ENCODE measurements at places on chromosomes 7 and 10. TPM values are rescaled to one million over a fixed set of nuclear protein-coding genes. Genes with fewer than 3 reads are reported as not detected.

AKAP9 gene
- polyA plus RNA-seq, result 75.7 TPM

TSPAN12 gene
- 167 TPM for polyA plus RNA-seq

DNA sequence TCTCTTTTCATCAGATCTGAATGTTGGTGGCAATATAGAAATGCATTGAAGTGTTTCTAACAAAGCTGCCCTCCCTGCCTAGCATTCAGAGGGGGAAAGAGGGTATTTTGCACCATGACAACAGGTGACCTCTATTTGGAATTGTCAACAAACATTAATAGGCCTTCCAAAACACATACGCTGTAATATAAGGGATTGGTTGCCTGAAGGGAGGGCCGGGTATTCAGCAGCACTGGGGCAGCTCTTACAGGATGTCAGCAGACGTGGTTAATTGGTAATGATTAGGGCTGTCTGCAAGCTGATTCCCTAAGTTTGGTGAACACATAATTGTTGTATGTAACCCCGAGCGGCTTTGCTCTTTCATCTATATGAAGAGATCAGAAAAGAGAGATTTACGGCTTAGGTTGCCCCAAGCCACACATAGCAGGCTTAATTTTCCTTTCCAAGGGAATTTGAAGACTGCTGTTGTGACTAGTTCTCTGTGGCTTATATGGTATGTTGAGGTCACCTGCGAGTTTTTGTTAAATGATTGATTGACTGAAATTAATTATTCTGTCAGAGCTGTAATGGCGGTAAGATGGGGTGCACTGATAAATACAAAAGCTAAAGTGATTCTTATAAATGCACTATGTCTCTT is 759.3 kb downstream of the LRMDA start:
- DNase-seq, result no peak

DNA sequence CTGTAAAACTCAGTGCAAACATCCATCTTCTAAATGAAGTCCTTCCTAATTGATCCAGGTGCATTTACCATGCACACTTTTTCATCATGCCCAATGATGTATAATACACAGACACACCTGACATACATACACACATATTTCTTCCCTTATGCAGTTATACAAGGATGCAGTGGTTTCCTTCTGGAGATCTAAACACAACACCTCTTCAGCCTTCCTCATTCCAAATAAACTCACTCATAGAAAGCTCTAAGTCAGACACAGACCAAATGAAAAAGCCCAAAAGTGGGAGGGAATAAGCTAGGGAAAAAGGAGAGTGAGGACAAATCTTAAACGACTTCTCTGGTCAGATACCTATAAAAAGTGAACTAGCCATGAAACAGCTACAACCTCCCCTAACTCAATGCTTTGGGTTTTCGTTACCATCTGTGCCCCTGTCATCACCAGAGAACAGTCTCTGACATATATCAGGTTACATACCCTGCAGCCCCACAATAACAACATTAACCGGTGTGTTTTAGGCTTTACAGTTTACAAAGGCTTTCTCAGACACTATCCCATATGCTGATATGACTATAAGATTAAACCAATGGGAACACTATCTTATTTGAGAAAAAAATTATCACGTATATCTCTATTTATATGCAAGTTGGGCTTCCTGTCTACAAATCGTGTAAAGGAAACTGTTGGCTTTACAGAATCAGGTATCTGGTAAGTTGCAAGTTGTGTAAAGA is 675.2 kb downstream of the PHTF2 start:
- no peak for DNase-seq

GRCh38 chr10:114477285-114477684 is 73.0 kb upstream of the AFAP1L2 start:
- no peak for DNase-seq

GRCh38 chr7:123666492-123666891 is 10.8 kb downstream of the LMOD2 start:
- no peak for DNase-seq

GRCh38 chr7:4067874-4068273 is 614.2 kb upstream of the FOXK1 start:
- DNase-seq, result no peak

GRCh38 chr7:39978230-39978934 is 28.3 kb downstream of the CDK13 start:
- no peak for DNase-seq

DNA sequence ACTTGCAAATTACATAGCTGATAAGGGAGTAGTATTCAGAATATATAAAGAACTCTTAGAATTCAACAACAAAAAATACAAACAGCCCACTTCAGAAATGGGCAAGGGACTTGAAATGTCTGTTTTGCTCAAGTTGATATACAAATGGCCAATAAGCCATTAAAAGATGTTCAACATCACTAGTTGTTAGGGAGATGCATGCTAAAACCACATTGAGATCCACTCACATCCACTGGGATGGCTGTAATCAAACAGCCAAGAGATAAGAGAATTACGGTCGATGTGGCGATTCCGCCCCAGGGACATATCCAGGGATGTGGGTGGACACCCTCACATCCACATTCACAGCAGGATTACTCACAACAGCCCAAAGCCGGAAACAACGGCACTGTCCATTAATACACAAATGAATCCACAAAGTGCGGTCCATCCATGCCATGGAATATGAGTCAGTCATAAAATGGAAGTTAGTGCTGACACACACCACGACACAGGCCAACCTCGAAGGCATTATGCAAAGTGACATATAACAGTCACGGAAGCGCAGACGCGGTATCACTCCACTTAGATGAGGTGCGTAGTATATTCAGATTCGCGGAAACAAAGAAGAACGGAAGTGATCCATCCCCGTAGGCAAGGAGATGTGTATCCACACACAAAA is 227.8 kb downstream of the DNAJB6 start:
- no peak for DNase-seq

DNA sequence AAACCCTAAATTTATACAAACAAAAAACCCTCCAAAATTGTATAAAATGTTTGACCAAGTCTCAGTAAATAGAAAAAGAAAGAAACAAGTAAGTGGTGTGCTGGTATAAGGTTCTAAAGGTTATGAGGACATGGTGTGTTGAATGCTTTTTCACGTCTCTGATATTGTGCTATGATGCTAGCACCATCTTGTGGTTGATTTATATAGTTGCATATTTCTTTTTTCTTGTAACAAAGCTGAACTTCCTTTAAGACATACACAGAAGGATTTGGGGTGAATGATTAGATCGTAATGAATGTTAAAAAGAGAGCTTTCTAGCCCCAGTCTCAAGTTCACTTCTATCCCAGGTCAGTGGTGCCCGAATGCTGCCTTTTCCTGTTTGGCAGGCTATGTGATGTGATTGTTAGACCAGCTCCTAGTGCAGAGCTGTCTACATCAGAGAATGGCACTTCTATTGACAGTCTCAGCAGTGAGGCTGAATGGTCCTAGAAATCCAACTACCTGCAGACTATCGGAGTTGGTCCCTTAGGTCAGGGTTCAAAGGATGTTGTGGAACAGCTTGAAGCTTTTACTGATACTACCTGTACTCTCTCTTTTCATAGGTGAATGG is 25.0 kb downstream of the VTI1A start:
- DNase-seq, result peak; percentile 17

- DNase-seq, result no peak
Measured at GRCh38 chr7:131858611-131859010, 302.2 kb upstream of the PODXL start.

- peak; percentile 85 for DNase-seq
Measured at GRCh38 chr10:69451209-69451783, at the start of gene TSPAN15. Gene TSPAN15, plus strand, starts transcription at chr10:69451465. Its CDS starts 130 bp downstream, at chr10:69451595.

HTR7 gene
- 0.33 TPM for polyA plus RNA-seq

DNA sequence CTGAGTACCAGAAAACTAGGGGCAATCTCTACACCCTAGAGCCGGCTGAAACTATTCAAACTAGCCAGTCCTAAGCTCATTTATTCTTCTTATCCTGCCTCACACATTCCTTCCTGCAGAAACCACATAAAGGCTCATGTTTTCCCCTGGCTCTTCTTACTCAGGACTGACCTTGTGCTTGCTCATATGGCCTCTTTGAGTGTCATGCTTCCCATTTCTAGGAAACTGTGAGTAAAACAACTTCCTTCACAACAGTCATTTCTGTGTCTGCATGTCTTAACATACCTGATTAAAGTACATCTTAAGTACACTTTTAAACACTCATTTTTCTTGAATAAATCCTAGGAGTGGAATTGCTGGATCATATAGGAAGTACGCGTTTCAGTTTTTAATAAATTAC is 52.3 kb upstream of the KIAA1217 start:
- DNase-seq, result no peak

- DNase-seq, result peak; percentile 16
Measured at GRCh38 chr7:97145068-97145467, 27.6 kb downstream of the SDHAF3 start.

EBLN1 gene
- polyA plus RNA-seq, result not detected

- no peak for DNase-seq
Measured at GRCh38 chr7:138941545-138941944, 39.6 kb downstream of the KIAA1549 start.

- no peak for DNase-seq
Measured at GRCh38 chr7:154633641-154634040, 369.3 kb downstream of the PAXIP1 start.

LBX1 gene
- not detected for polyA plus RNA-seq

DUS4L gene
- polyA plus RNA-seq, result 18.6 TPM

DNA sequence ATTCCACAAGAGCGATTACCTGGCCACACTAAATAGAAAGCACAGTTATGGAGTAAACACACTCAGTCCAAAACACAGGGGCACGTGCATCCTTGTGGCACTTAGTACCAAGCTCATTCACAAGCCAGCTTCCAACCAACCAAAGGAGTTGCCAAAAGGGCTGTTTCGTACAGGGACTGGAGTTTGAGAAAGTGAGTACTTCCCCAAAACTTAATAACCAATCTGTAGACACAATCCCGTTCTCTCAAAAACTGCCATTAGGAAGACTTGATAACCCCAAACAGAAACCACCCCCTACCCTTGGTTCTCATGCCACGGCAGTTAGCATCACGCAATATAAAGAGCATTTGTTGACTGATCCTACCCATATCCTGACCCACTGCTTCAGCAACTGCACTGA is 166.2 kb upstream of the ASAH2 start:
- no peak for DNase-seq

ZPBP gene
- 0.53 TPM for polyA plus RNA-seq

GRCh38 chr10:77501846-77502261 is 135.8 kb downstream of the KCNMA1 start:
- no peak for DNase-seq

TWIST1 gene
- polyA plus RNA-seq, result 7.1 TPM

TMEM225B gene
- 1.4 TPM for polyA plus RNA-seq

CYP17A1 gene
- 4.6 TPM for polyA plus RNA-seq

GRCh38 chr10:75939541-75939940 is 508.1 kb downstream of the LRMDA start:
- DNase-seq, result no peak

GIMAP4 gene
- polyA plus RNA-seq, result 20.4 TPM

BLNK gene
- 36.9 TPM for polyA plus RNA-seq
